Activated gamma-delta T cell (primary cell): ENCODE measurements at places on chromosomes 11 and 22.

DNA sequence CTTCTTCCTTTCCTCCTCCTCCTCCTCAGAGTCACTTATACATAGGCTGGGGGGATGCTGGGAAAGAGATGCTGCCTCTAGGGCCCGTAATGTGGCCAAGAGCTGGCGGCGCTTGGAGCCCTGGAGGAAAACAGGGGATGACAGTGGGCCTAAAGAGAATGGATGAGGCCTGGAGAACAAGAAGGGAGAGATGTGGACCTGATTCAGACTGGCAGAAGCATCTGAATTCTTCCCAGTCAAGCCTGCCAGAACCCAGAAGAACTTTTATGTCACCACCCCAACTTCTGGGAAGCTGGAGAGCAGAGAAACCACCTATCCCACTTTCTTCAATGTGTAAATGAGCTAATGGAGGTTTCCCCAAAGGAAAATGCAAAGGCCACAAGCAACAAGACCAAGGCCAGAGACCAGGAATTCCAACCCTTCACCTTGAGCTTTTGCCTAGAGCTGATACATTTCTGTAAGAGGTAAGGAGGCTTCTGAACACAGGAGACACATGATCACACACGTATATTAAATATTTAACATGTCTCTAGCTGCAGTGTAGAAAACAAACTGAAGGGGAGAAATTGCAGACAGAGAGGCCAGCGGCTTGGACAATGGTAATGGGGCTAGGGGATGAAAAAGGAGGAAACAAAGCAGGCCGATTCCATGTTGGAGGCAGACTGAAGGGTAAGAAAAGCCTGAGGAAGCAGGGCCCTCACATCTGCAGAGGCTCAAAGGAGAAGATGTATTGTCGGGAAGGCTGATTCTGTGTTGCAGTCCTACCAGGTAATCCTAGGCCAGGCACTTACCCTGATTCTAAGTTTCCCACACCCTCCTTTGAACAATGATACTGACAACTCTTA, 1.1 kb downstream of the RRP8 start:
- no peak for DNase-seq

- no peak for DNase-seq
Measured at GRCh38 chr22:46524203-46524740, 13.1 kb downstream of the CELSR1 start.

- no peak for DNase-seq
Measured at GRCh38 chr11:133825666-133826065, 19.6 kb downstream of the SPATA19 start.

- DNase-seq = no peak
Measured at GRCh38 chr22:23781065-23781464, 5.7 kb upstream of the SMARCB1 start.

DNA sequence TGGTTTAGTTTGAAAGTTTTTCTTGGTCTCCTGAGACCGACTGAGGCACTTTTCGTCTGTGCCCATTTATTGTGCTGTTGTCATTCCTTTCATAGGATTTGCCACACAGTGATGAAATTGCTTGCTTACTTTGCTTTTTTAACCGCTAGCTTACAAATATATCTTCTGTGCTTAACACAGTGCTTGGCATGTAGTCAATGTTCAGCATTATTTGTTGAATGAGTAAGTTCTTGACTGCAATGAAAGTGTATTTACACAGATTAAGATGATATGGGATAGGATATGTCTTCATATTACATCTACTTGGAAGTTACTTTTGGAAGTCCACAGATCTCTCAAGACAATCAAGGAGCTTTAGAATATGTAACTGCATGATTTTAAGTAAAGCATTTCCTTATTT, 91.2 kb downstream of the GRIA4 start:
- DNase-seq = no peak
